ENCODE measurements at places on chromosomes 4 and X. TPM values are rescaled to one million over a fixed set of nuclear protein-coding genes. Genes with fewer than 3 reads are reported as not detected.
A peak's percentile ranks its signal among the peaks of the same experiment; 100 is the strongest.

Gene GABRB1
- total RNA-seq = 1.5 TPM

Gene SPIN4
- 8.6 TPM for total RNA-seq

Gene GPR50
- not detected for total RNA-seq

Gene AMTN
- not detected for total RNA-seq

Gene SPOCK3
- 32.9 TPM for total RNA-seq

Gene ERCC6L
- 0.29 TPM for total RNA-seq

Gene UGT8
- total RNA-seq = not detected

Gene GYG2
- total RNA-seq = 1.0 TPM

Gene CT45A3
- not detected for total RNA-seq

Gene PDGFC
- total RNA-seq = 78.8 TPM

DNA sequence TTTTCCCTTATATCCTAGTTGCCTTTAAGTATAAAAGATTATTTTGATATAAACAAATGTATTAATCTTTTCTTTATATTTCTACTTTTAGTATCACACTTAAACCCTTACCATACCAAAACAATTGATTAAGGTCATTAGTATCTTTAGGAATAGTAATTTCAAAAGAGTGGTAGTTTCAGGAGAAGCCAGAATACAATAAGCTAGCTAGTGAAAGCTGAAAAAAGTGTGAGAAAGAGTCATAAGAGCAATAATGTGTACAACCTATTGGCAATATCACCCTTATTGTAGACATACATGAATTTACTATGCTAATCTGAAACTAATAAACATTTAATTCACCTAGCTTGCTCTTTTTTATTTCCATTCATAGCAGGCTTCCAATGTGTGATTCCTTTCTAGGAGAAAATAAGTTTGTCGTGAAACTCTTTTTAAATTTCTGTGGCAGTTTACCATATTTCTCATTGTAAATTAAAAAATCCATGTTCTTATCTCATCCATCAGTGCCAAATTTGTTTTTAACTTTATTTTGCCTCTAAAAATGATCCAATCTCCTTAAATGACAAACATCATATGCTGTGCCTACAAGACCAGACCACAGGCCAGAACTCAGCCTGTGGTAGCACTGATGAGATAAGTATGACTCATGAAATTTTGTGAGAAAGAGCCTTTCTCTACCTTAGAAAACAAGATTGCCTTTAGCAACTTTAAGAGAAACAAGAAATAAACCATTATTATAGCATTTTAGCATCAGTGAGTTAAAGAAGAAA, 8.1 kb downstream of the NEK1 start:
- no peak overlapping the region for H3K4me3 ChIP-seq
- no peaks in the 10 kb centered on the region for H3K36me3 ChIP-seq
- no peak for DNase-seq
- no peak overlapping the region for H3K27ac ChIP-seq
- H3K4me1 ChIP-seq = no peaks in the 10 kb centered on the region

- H3K27me3 ChIP-seq = no peaks in the 10 kb centered on the region
- DNase-seq = no peak
Measured at GRCh38 chr4:103773691-103774231, 54.0 kb upstream of the TACR3 start.

GRCh38 chrX:31092970-31093638, 21.3 kb upstream of the FTHL17 start:
- no peaks in the 10 kb centered on the region for H3K27me3 ChIP-seq
- DNase-seq = no peak
- H3K27ac ChIP-seq = no peak overlapping the region
- H3K4me3 ChIP-seq = no peak overlapping the region

DNA sequence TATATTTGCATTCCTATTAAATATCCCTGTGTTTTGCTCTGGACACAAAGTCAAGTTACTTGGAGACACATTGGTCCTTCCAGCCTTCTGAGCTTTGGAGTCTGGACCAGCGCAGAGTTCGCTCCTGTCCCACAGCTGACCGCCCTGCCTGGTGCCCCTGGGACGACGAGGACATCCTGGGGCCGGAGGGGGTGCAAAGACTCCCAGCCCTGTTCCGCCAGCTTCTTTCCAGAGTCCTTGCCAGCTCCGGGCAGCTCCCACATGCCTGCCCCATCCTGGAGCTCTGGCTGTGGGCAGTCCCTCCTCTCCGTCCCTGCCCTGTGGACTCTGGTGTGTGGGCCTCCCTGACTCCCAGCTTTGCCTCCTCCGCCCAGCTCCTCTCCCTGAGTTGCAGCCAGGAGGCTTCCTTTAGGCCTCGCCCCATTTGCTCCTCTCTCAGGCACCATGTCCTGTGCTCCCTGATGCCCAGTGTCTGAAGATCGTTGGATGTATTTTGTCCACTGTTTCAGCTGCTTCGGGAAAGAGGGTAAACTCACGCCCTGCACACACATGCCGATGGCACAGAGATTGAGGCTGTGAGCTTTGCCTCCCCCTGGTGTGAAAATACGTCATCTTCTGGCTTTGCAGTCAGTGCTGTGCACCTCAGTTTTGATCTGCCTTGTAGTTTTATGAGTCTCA, 4.9 kb upstream of the PCGF3 start:
- no peaks in the 10 kb centered on the region for H3K27me3 ChIP-seq
- H3K4me1 ChIP-seq = no peaks in the 10 kb centered on the region
- no peak overlapping the region for H3K27ac ChIP-seq
- no peak for DNase-seq
- no peaks in the 10 kb centered on the region for H3K36me3 ChIP-seq

DNA sequence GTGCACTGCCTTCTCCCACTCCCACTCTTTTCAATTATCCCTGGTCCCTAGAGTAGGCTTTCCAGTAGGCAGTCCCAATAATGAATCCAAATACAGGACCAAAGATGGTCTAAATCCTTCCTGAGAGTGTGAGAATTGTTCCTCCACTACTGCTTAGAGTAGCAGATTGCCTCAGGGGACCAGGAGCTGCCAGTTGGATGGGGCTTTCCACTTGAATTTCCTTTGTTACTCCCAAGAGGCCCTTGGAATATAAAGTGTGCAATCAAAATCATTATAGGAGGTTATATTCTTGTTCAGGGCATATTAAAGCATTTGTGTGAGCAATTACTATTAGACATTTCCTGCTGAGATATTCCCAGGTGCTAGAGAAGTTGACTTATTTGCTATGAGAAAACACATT, 156.6 kb upstream of the TLL1 start:
- no peak for DNase-seq
- H3K4me1 ChIP-seq = no peaks in the 10 kb centered on the region
- no peaks in the 10 kb centered on the region for H3K27me3 ChIP-seq
- no peaks in the 10 kb centered on the region for H3K36me3 ChIP-seq
- H3K4me3 ChIP-seq = no peak overlapping the region
- no peak overlapping the region for H3K27ac ChIP-seq

GRCh38 chr4:114811564-114812301, 213.1 kb downstream of the UGT8 start:
- DNase-seq = no peak
- H3K27ac ChIP-seq = no peak overlapping the region
- no peaks in the 10 kb centered on the region for H3K27me3 ChIP-seq

DNA sequence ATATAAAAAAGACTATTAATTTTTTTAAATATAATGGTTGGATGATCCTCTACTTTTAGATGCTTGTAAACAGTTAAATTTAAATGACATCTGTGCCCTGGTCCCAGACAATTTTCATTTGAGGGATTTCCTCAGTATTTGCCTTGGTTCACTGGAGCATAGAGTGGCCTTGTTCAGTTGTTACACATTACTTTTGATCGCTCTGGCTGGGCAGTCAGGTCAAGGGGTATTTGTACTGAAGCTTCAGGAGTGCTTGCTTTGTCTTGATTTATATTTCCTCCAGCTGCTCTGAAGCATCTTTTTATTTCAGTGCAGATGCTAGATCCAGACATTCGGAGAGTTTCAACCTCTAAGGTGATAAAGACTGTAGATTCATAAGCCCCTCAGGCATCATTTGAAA, 50.0 kb downstream of the COMMD8 start:
- no peak for DNase-seq
- no peaks in the 10 kb centered on the region for H3K36me3 ChIP-seq
- no peaks in the 10 kb centered on the region for H3K4me1 ChIP-seq
- H3K27me3 ChIP-seq = no peaks in the 10 kb centered on the region

- H3K27me3 ChIP-seq = no peaks in the 10 kb centered on the region
- H3K27ac ChIP-seq = no peak overlapping the region
- H3K36me3 ChIP-seq = no peaks in the 10 kb centered on the region
- no peak for DNase-seq
Measured at GRCh38 chr4:133776961-133777360, 424.6 kb downstream of the PABPC4L start.

- H3K27me3 ChIP-seq = no peaks in the 10 kb centered on the region
- H3K27ac ChIP-seq = no peak overlapping the region
- H3K4me1 ChIP-seq = no peaks in the 10 kb centered on the region
- H3K36me3 ChIP-seq = no peaks in the 10 kb centered on the region
- DNase-seq = no peak
Measured at GRCh38 chr4:147991543-147992283, 259.8 kb downstream of the ARHGAP10 start.

DNA sequence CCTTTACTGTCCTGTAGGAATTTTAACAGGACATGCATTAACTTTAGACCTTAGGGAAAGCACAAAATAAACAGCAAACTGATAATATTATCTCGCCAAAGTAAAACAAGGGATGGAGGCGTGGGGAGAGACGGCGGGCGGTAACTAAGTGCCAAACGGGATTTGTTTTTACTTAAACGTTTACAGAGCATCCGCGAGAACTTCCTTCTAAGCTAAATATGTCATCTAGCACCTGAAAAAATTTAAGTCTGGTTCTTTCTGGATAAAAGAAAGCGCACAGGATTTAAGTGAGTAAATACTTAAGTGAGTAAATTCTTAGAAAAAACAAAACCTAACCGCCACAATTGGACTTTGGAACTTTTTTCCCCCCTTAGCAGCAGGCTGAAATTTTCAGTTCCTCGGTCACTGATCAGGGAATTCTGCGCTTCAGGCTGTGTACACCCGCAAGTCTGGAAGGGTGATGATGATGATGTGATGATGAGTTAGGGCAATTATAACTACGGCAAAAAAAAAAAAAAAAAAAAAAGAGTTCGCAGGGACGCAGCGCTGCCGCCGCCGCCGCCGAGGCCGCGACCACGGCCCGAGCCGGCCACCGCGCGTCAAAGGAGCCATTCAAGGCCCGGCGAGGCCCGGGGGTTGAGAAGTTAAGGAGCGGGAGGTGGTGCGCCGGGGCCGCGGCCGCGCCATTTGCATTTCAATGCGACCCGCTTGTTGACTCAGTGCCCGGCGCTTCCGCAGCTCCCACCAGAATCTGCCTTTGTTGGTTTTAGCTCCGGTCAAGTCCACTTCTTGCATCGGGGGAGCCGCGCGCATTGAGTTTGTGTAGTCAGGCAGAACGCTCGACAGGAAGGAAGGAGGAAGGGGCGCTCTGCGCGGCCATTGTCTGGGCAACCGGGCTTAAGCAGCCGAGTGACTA, 108.8 kb downstream of the SPRY1 start:
- no peaks in the 10 kb centered on the region for H3K27me3 ChIP-seq
- H3K4me3 ChIP-seq = peak overlapping the region; percentile 57
- peak; percentile 47 for DNase-seq
- H3K27ac ChIP-seq = peak overlapping the region; percentile 67

DNA sequence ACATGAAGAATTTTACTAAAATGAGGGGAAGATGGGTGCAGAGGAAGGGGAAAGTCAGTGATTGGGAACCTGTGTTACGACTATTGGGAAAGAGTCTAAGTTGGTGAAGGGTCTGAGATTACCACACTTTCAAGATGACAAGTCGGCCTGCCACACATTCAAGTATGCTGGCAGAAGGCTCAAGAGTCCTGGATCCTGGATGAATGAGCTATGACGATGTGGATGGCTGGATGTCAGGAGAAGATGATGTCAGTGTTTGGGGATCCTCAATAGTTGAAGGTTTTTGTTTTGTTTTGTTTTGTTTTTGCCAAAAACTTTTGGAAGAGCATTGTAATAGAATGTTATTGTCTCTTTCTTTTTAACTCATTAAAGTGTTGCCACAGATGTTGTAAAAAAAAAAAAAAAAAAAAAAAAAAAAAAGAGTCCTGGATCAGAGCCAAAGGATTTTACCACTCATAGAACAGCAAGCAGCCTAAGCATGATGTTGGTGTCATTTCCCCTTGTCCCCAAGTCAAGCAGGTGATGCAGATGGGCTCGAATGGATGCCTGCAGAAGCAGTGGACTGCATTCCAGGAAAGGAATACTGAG, 120.6 kb downstream of the REELD1 start:
- no peak overlapping the region for H3K27ac ChIP-seq
- H3K36me3 ChIP-seq = no peaks in the 10 kb centered on the region
- no peak overlapping the region for H3K4me3 ChIP-seq
- H3K4me1 ChIP-seq = no peaks in the 10 kb centered on the region

GRCh38 chrX:65740909-65741308, 73.5 kb downstream of the MSN start:
- H3K27ac ChIP-seq = no peak overlapping the region
- no peaks in the 10 kb centered on the region for H3K36me3 ChIP-seq
- H3K4me3 ChIP-seq = no peak overlapping the region

GRCh38 chr4:4328840-4329239, 38.8 kb downstream of the ZBTB49 start:
- no peaks in the 10 kb centered on the region for H3K4me1 ChIP-seq
- no peaks in the 10 kb centered on the region for H3K27me3 ChIP-seq
- H3K36me3 ChIP-seq = no peaks in the 10 kb centered on the region
- DNase-seq = no peak

GRCh38 chr4:105280338-105281123, 133.9 kb downstream of the TET2 start:
- H3K27me3 ChIP-seq = no peaks in the 10 kb centered on the region
- no peak overlapping the region for H3K27ac ChIP-seq
- H3K4me3 ChIP-seq = no peak overlapping the region
- H3K4me1 ChIP-seq = no peaks in the 10 kb centered on the region
- no peak for DNase-seq
- H3K36me3 ChIP-seq = no peaks in the 10 kb centered on the region

DNA sequence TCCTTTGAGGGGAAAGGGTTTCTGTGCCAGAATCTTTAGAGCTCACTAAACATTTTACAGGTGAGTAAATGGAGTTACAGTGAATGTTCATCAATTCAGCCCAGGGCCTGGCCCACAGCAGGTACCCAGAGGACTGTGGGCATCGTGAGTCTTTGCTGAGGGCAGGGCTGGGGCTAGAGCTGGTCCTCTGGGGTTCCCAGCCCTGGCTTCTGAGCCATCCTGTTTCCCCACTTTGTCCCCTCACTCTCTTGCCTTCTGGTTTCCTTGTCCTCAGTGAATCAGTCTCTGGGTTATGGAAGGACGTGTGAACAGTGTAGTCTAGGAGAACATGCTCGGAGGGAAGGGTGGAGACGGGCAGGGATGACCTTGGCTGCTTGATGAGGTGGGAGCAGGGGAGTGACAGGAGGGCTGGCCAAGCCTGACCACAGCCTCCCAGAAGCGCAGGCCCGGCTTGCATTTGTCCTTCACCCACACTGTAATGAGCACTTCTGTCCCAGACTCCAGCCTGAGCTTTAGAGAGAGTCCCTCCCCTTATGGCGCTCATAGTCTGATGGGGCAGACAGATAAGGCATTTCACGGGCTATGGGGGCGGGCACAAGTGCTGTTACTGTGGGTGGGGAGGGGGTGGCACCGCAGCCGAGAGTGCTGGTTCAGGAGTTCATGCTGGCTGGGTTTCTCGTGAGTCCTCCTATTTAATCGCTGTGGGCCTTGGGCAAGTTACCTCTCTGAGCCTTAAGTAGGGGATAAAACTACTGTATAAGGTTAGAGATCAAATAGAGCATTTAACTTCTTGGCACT, 17.3 kb downstream of the TBC1D14 start:
- H3K36me3 ChIP-seq = no peaks in the 10 kb centered on the region
- H3K4me3 ChIP-seq = no peak overlapping the region
- DNase-seq = no peak
- no peaks in the 10 kb centered on the region for H3K27me3 ChIP-seq
- no peak overlapping the region for H3K27ac ChIP-seq
